T-helper 22 cell (primary cell): ENCODE measurements at places on chromosomes 2 and 18.

DNA sequence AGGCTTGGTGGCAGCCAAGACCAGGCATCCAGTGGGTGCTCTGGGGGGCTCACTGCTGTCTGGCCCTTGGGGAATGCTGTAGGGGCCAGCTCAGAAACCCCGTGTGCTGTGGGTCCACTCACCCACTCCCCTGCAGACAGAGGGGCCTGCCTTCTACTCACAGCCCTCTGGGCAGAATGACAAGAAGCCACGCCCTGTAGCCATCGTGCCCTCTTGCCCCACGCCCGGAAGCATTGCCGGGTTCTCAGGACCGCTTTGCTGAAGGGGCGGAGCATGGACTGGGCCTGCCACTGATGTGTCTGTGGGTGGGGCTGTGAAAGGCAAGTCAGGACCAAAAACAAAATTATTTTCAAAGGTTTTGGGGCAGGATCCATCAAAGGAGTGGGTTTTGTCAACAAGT is 27.8 kb downstream of the GLI2 start:
- DNase-seq: no peak

- no peak for DNase-seq
Measured at GRCh38 chr2:109132626-109133025, 3.6 kb downstream of the SH3RF3 start.

- no peak for DNase-seq
Measured at GRCh38 chr2:73908689-73909652, 16.2 kb downstream of the ACTG2 start.

DNA sequence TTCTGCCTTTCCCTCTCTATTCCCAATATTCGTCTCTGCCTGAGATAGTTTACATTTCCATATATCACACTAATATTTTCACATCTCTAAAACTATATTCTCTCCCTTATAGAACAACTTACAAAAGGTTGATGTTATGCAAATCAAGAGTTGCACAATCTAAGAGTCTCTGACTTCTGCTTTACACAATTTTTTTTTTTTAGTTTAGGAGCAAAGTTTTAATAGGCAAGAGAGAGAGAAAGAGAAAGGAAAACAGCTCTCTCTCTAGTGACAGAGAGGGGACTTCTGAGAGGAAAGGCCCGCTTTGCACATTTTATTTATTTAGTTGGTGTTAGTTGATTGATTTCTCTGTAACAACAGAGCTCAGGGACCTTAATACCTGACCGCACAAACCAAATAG is 380.2 kb downstream of the TXNL1 start:
- no peak for DNase-seq

DNA sequence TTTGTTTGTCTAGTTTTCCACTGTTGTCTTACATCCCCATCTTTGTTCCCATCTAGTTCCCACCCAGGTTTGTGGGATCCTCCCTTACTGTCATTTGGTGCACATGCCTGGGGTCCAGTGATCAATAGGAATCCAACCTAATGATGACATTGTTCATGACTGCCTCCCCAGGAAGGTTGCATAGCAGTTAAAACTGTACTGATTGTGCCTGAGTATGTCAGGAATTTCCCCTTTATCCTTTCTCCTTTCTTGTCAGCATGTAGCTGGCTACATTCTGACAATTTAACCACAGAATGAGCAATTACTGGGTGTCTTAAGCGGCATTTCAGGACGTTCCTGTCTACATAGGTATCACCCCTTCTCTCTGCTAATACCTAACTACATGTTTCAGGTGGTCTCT is 653.0 kb downstream of the CNTNAP5 start:
- DNase-seq: no peak

DNA sequence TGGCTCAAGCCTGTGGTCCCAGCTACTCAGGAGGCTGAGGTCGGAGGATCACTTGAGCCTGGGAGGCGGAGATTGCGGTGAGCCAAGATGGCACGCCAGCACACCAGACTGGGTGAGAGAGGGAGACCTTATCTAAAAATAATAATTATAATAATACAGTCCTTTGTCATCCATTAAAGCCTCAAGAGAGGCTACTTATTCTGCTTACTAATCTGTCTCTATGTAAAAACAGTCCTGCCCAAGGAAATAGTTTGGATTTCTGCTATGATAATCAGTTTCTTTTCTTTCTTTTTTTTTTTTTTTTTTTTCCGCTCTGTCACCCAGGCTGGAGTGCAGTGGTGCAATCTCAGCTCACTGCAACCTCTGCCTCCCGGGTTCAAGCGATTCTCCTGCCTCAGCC is 228.3 kb downstream of the C1D start:
- no peak for DNase-seq

- no peak for DNase-seq
Measured at GRCh38 chr2:88811233-88811632, 119.8 kb downstream of the RPIA start.

DNA sequence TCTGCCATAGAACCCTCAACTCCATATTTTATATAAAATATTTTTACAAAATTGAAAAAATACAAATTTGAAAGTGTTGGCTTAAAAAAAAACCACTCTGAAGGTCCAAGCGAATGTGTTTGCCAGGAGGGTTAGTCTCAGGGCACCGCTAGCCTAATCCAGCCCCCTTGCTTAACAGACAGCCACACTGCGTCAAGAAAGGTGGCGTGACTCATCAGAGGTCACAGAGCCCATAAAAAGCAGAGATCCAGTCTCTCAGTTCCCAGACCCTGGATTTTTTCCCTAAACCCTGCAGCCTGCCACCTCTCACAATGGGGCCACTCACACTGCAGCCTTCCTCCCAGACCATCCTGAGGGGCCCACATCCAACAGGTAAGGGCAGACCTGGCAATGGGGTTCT is 3.9 kb upstream of the TNS1 start:
- no peak for DNase-seq

- no peak for DNase-seq
Measured at GRCh38 chr2:138373993-138374408, 127.6 kb upstream of the SPOPL start.

- no peak for DNase-seq
Measured at GRCh38 chr2:144136297-144137010, 383.5 kb downstream of the ZEB2 start.

DNA sequence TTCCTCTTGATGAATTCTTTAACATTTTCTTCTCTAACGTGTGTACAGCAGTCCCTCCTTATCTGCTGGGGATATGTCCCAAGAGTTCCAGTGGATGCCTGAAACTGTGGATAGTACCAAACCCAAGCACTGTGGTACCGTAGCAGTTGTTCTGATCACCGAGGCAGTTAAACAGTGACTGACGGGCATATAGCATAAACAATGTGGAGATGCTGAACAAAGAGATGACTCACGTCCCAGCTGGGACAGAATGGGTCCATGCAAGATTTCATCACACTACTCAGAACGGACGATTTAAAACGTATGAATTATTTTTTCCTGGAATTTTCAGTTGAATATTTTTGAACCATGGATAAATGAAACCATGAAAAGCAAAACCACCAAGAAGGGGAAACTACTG is 54.5 kb upstream of the SPAG16 start:
- no peak for DNase-seq

DNA sequence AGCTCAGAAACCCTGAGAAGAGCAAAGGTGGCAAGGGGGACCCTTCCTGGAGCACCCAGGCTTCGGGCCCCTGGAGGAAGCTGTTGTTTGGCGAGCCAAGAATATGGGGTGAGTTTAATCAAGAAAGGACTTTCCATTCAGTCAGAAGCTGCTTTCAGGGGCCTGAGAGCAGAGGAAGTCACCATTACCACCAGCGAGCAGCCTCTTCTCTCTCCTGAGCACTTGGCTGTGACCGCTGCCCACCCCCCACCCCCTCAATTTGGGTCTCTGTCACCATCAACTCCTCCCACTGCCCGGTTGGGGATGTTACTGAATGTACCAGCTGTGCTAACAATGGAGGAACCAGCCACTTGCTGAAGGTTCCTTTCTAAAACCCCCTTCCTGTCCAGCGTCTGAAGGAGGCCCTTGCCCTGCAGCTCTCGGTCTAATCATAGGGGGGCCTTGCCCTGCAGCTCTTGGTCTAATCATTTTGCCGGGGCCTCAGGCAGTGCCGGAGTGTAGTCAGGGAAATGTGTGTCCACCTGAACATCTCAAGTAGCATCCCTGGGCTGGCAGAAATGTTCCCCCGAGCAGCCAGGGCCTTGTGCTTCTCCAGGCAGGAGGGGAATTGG is 943 bp downstream of the INPP5D start:
- no peak for DNase-seq

GRCh38 chr2:133972297-133972696 is 281.6 kb upstream of the MGAT5 start:
- DNase-seq: no peak

- DNase-seq: no peak
Measured at GRCh38 chr2:174121175-174121574, 127.2 kb downstream of the OLA1 start.

- no peak for DNase-seq
Measured at GRCh38 chr18:62784966-62785413, 69.6 kb downstream of the PHLPP1 start.
